ENCODE measurements at places on chromosomes 16 and 17. TPM values are rescaled to one million over a fixed set of nuclear protein-coding genes. Genes with fewer than 3 reads are reported as not detected.

GRCh38 chr16:22130528-22130927 is 31.8 kb upstream of the SDR42E2 start:
- no peak for DNase-seq

DNA sequence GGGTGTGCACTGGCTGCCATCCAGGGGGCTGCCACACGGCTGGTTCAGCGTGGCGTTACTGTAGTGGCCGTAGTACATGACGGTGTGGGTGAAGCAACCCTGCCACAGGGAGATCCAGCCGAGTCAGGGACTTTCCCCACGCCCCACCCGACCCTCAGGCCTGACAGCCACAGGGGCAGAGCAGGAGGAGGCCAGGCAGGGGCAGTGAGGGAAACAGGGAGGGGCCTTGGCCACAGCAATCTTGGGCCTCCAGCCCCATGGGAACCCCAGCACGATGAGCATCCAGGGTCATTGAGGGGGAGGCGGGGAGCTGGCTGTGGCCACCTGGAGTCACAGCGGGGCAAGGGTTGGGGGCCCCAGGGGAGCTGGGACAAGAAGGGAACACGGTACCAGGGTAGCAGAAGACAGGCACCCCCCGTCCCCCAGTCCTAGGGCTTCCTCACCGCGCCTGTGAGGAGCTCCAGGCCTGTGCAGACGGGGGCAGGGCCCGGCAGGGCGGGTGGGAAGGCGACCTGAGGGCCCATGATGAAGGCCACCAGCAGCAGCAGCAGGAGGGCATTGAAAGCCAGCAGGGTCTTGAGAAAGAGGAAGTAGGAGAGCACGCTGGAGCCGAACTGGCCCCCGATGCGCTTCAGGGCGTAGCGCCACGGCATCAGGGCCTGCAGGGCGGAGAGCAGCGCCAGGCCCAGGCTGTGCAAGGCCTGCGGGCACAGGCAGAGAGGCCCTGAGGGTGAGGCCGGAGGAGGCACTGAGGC is 4.3 kb downstream of the TMC6 start:
- DNase-seq = no peak

DNA sequence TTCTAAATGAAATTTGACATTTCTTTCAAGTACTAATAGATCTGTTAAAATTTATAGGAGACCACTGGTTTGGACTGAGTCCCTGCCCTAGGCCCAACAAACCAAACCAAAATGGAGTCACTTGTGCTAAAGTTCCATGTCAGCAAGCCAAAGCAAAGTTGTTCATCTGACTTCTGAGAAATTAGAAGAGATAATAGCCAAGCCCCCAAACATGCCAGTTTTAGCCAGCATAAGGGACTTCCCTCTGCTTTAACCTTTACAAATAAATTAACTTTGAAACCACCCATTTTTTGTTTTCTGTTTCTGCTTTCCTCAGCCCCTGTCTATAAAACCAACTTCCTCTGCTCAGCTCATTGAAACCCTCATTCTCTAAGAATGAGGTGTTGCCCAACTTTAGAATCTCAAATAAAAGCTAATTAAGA is 18.9 kb downstream of the CDR2 start:
- no peak for DNase-seq

DNA sequence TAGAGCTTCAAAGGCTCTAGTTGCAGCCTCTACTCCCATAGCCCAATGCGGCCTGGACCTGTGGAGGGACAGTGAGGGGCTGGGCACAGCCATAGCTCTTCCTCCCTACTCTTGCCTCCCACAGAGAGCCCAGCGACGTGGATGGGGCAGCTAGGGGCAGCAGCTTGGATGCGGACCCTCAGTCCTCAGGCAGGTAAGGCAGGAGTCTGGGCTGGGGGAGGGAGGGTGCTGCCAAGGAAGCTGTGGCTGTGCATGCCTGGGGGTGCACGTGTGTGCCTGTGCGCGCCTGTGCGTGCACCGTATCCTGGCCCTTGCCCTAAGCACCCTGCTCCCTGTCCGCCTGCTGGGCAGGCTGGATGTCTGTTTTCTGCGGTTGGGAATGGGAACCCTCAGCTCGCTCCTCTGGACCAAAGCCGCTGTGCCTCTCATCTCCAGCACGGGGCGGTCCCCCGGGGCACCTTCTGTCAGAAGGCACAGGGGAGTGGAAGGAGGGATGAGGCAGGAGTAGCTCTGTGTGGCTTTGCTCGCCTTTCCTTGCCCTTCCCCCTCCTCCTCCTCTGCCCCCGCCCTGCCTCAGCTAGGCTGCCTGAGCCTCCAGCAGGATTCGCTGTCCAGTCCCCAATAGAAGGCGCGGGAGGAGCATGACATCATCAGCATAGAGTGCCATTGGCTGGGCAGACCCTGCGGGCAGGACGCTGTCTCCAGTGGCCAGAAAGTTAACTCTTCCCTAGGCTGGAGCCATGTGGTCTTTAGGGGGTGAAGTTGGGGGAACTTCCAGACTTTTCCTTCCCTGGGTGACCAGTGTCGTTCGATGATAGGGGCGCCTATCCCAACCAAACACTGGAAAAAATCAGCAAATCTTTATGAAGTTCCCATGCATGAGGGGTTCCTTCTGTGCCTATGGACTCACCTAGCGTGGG is 797 bp downstream of the PRCD start:
- peak; percentile 97 for DNase-seq

GRCh38 chr17:67403483-67403882 is 26.4 kb downstream of the PITPNC1 start:
- no peak for DNase-seq

- DNase-seq = no peak
Observed at GRCh38 chr17:16434662-16435061, 19.3 kb downstream of the TRPV2 start.

GRCh38 chr17:72996791-72997190 is 95.7 kb downstream of the SLC39A11 start:
- DNase-seq = no peak

DNA sequence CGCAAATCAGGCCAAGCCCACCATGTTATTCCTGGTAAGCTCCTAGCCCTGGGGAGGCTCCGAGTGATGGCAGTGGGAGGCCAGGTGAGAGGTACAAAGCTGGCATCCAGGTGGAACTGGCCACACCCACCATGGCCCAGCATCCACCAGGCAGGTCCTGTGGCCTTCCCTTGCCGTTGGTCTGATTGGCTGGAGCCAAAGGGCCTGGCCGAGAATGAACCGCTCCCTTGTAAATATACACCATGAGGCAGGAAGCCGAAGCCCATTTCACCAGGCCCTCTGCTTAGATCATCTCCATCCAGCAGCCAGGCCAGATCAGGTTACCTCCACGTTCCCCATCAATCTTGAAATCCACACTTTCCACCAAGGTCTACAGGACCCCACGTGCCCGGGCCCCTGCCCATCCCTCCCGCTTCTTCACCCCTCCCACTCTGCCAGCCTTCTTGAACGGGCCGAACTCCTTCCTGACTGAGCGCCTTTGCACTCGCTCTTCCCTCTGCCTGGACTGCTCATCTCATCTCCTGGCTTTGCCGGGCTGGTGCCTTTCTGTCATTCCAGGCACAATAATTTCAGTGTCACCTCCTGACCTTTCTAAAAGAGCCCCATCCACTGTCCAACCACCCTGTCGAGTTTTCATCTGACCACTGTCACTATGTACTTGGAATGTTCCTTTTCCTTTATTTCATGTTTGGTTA is 5.8 kb downstream of the SOCS1 start:
- DNase-seq = no peak

DNA sequence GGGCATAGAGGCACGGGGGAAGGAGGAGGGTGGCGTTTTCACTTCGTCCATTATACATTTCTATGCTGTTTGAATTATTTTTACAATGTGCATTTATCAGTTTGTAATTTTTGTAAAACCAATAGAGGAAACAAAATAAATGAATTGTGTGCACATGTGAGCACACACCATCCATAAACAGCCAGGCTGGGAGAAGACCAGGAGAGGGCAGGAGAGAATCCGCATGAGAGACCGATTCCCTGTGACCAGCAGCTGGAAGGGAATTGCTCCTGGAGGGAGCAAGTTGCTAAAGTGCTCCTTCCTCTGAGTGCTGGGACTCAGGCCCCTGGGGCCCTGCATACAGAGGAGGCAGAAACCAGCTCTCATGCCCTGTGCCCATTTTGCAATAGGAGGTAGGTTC is 126.0 kb downstream of the ABCC12 start:
- DNase-seq = no peak

DNA sequence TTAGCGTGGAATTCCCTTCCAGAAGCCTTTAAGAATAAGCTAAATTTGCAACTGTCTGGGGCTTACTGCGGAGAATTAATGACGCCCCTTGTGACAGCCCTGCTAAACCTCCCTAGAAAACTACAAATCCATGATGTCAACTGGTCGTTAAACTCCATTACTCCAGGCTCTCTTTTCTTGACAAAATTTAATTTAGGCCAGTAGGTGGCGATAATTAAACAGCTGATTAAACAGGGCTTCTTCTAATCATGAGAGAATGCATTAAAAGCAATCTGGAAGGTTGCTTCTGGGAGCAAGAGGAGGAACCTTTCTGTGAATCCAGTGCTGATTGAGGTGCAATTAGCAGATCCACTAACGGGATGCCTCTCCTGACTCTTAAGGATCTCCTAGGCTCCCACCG is 8.1 kb upstream of the NLRP1 start:
- DNase-seq = peak; percentile 82

- DNase-seq = no peak
Observed at GRCh38 chr16:28179354-28179753, 32.4 kb downstream of the XPO6 start.

- no peak for DNase-seq
Observed at GRCh38 chr16:23296994-23297393, 5.1 kb upstream of the SCNN1B start.

GRCh38 chr17:64087252-64088005 is 42.5 kb downstream of the ERN1 start:
- DNase-seq = no peak

DNA sequence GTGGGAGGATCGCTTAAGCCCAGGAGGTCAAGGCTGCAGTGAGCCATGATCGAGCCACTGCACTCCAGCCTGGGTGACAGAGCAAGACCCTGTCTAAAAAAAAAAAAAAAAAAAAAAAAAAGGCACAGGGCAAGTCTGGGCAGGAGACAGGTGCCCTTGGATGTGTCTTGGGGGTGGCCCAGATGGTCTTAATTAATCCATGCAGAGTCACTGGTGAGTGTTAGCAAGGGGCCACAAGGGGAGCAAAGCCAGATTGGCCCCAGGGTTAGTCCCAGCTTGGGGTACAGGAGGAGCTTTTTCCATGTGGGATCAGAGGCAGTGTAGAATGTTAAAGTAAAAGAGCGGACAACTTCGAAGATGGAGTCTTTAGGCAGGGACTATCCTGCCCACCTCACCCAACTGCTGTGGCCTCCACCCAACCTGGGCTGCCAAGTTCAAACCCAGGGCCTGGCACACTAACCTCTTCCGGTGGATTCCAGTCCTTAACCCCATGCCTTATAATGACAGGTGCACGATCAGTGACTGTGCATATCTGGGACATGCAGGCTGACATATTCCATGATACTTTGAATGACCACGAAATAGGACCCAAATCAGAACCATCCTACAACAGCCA is 32.2 kb upstream of the MFSD6L start:
- no peak for DNase-seq

Gene NXPH3
- total RNA-seq = 1.8 TPM

Gene SLC2A4
- total RNA-seq = 75.2 TPM

Gene ACSM2A
- total RNA-seq = not detected

Gene ENKD1
- total RNA-seq = 13.6 TPM

Gene KRT15
- 633 TPM for total RNA-seq

Gene KLHL10
- 0.41 TPM for total RNA-seq
